ENCODE measurements at places on chromosomes 11 and 22. TPM values are rescaled to one million over a fixed set of nuclear protein-coding genes. Genes with fewer than 3 reads are reported as not detected.

DNA sequence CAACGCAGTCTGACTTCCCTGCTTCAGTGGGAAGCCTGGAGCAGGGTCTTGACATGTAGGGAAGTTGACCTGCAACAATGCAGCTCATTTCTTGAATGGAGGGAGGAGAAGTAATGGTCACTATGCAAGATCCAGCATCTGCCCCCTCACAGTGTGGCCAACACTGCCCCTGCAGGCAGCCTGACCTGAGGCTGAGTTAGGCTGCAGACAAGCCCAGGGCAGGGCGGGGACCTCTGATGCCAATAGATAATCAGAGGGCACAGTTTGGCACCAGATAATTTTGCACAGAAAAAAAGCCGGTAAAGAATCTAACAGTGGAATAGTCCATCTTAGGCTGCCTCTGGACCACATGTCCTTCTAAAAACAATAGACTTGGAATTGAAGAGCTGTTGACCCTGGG lies 182.3 kb downstream of the DSCAML1 start:
- no peak for DNase-seq

- DNase-seq: no peak
Observed at GRCh38 chr11:117259417-117259816, 26.9 kb downstream of the RNF214 start.

Gene CCDC73
- not detected for total RNA-seq

Gene RAB38
- total RNA-seq: 0.70 TPM

GRCh38 chr11:32136657-32137056 lies 45.8 kb downstream of the RCN1 start:
- no peak for DNase-seq

Gene OTOG
- not detected for total RNA-seq

- DNase-seq: no peak
Observed at GRCh38 chr11:19982774-19983495, 177.3 kb downstream of the DBX1 start.

GRCh38 chr22:37703906-37704305 lies 7.1 kb downstream of the TRIOBP start:
- DNase-seq: no peak

GRCh38 chr11:12377824-12378593 lies 638 bp downstream of the PARVA start:
- DNase-seq: peak; percentile 85

DNA sequence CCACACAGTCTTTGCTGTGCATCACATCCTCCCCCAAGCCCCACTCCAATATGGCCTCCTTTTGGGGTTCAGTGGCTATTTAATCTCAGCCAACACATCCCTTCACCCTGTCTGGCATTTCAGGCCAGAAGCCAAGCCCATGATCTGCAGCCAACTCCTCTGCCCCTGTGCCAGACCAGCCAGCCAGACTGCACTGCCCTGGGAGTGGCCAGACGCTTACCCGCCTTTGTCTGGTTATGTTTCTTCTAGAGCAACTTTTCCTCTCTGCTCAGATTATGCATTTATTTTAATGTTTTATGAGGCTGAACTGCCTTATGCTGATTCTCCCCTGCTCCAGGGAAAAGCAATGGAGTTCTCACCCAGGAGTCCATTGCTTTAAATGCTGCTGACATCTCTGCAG lies 206.7 kb upstream of the TBCEL start:
- DNase-seq: no peak

DNA sequence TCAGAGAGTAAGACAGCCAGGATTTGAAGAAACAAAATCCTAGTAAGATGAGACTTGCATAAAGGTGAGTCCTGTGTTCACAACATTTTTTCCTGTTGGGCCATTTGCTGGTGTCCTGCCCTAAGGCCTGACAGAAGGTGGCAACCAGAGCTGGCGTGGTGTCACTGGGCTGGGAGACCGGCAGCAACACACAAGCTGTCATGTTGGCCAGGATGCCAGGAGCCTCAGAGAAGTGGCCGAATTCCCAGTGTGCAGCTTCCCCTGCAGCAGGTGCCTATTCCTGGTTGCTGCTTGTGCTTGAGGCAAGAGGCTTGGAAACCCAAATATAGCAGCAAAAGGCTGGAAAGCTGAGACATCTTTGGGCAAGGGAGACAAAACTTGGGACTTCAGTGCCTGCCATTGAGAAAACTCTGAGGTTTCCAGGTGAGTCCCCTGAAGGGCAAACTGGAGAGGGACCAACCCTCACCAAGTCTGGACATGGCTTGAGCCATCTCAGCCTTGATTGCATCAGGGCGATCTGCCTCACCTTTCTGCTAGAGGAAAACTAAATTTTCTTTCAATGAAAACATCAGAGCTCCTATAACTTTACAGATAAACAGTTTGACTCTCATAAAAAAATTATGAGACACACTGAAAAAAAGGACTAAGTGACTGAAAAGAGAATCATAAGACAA lies 25.9 kb downstream of the ALG12 start:
- no peak for DNase-seq

Gene NCAPH2
- total RNA-seq: 26.7 TPM

Gene TSGA10IP
- not detected for total RNA-seq

DNA sequence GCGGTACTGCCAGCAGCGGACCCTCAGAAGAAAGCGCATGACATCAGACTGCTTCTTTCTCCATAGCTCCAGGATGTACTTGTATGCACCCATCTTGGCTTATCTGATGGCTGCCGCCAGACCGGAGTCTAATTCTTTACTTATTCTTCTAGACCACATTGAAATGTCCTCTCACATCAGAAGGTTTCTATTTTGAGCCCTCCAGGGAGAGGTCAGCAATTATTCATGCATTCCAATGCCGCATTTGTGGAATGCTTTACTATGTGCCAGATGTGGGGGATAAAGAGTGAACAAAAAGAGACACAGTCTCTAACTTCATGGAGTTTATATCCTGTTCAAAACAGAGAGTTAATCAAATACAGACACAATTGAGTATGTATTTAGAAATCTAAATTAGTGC lies 230.1 kb downstream of the MIAT start:
- DNase-seq: no peak

Gene GAS2
- total RNA-seq: 10.0 TPM

Gene KRTAP5-10
- total RNA-seq: not detected

GRCh38 chr22:42364604-42365110 lies 67.5 kb downstream of the NFAM1 start:
- no peak for DNase-seq

All from Right ventricle myocardium inferior (tissue), 1 donor.